CD4-positive, alpha-beta T cell treated with Interleukin-10 for 1 hour (primary cell): ENCODE measurements at places on chromosomes 3 and 15.

DNA sequence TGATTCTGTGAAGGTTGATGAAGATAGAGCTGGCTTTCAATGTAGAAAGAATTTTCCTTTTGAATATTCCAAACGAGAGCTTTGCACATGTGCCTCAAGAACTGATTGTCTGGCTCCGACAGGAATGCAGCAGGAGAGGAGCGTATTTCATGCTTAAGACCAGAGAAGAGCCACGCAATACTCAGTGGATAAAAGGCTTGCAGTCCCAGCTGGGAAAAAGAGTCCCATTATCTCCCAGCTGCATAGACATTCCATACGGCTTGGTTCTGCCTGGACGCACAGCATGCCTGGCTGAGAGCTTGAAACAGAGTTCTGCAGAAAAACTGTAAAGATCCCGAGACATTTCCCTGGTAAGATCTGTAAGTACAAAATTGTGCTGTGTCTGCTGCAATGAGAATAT, at the start of gene CNTN6:
CNTN6 (plus strand) TSS at position 254 of the 400 bp plus-strand sequence. CDS start 54,985 bp downstream, outside the sequence.
- no peak for DNase-seq

DNA sequence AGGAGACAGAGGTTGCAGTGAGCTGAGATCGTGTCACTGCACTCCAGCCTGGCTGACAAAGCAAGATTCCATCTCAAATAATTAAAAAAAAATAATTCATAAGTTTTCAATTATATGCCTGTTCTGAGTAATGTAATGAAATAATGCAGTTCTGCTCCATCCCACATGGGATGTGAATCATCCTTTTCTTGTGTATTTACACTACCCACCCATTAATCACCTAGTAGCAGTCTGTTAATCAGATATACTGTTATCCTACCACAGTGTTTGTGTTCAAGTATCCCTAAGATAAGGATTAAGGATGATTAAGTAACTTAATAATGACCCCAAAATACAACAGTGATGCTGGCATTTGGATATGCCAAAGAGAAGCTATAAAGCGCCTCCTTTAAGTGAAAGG, 38.8 kb downstream of the PIGB start:
- no peak for DNase-seq

DNA sequence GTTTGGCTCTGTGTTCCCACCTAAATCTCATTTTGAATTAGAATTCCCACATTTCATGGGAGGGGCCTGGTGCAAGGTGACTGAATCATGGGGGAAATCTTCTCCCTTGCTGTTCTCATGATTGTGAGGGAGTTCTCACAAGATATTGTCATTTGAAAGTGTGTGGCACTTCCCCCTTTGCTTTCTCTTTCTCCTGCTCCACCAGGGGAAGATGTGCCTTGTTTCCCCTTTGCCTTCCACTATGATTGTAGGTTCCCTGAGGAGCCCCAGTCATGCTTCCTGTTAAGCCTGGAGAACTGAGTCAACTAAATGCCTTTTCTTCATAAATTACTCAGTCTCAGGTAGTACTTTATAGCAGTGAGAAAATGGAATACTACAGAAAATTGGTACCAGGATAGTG, 157.2 kb upstream of the TPRG1 start:
- DNase-seq = no peak

DNA sequence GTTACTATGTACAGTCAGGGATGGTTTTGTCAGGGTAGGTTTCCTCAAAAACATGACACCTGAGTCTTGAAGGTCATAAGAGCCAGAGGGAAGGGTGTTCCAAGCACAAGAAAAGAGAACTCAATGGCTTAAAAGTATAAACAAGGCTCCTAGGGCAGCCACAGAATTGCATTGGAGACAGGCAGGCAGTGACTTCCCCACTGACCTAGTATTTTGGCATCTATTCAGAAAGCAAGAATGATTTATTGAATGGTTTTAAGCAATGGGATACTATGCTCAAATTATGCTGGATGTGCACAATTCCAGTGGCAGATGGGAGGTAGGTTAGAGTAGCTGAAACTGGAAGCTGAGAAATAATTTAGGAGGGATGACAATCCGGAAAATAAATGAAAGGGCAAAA, 54.0 kb downstream of the TSC22D2 start:
- no peak for DNase-seq

DNA sequence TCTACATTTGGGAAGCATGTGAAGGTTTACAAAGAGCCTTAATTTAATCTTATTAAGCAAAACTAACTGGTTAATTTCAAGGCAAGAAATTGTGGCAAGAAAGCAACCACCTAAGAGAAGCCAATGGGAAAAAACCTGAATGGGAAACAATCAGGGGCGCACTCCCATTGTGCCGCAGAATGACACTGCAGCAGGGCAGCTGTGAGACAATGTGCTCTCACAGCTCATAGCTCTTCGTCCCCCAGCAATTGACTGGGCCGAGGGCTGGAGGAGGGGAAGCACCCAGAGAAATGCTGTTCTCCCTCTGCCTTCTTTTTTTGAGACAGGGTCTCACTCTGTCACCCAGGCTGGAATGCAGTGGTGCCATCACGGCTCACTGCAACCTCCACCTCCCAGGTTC, 93.3 kb upstream of the RAD18 start:
- no peak for DNase-seq

DNA sequence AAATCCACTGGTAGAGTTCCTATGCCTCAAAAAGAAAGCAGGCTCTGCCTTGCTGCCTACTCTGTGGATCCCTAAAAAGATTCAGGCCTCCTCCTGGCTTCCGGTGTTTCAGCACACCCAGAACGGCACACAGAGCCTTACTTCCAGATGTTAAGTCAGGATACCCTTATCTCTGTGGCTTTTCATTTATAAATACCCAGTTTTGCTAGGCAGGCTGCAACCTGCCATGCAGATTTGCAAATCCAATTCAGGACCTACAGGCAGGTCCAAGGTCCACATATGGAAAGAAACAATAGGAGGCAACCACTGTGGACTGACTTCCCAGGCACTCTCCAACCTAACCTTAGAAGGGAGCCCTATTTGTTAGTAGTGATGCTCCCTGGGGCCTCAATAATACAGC, 30.7 kb downstream of the EFL1 start:
- DNase-seq = no peak
